ENCODE measurements at places on chromosomes 6 and 20.

GRCh38 chr6:108555399-108556052, 5.2 kb upstream of the FOXO3 start:
- no peak for DNase-seq

- DNase-seq, result no peak
Measured at GRCh38 chr20:25297141-25297905, 49.4 kb downstream of the PYGB start.

DNA sequence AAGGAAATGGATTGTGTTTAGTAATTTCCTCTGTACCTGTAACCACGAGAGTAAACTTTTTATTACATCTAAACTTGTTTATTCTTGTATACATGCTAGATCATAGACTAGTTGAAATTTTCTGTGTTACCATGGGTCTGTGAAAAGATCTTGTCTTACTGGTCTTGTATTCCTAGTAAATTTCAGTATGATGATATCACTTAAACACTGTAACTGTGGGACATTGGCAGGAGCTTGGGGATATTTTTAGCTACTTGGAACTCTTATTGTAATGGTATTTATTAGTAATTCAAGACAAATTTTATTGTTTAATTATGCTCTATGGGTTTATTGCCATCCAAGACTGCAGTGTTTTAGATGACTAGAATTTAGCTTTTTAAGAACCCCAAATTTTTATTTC, 25.9 kb upstream of the TULP4 start:
- DNase-seq, result no peak

DNA sequence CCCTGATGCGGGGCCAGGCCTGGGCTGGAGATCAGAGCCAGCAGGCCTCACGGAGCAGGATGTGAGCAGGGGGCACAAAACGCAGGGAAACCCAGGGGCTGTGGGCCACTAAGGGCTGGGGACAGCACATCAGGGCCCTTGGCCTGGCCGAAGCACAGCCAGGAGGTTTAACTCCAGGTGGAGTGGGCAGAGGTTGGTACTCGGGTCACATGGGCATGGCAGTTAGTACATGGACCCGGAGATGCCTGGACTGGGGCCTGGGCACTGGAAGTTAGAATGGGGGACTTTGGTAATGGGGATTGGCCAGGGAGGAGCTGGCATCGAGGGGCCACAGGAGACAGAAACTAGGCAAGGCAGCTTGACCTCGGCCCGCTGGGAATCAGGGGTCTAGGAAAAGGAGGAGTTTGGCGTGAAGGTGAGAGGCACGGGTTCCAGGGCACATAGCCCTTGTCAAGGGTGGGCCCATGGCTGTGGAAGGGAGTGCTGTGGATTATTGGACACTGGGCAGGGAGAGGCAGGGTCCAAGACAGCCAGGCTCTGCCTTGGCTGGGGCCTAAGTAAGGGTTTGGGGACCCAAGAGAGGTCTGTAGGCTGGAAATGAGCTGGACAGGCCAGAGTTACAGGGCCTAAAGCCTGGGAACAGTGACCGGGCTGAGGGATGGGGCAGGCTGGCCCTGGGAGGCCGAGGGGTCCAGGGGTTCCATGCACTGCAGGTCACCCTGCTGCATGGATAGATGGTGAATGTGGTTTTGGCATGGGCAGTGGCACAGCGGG, 41.6 kb upstream of the CD93 start:
- no peak for DNase-seq

Data from NCI-H1930 (cell line).